ENCODE measurements at places on chromosomes 11 and 22.

DNA sequence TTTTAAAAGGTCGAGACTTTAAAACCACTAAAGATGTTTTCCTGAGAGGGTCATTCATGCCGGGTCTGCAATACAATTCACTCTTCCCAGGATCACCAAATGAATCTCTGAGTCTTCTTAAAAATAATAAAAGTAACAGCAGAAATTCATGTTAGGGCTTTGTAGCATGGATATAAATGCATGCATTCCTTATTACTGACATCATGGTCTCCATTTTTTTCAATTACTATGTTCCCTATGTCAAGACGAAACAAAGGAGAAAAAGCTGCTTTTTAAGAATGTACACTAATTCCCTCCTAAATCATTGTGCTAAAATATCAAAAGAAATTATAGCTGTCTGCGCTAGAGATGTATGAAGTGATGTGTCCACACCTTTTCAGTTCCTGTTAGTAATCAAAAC is 789.9 kb upstream of the LRRC4C start:
- no peak for DNase-seq

GRCh38 chr11:76889411-76889975 is 28.8 kb downstream of the ACER3 start:
- DNase-seq = no peak

GRCh38 chr11:11389238-11389637 is 36.2 kb upstream of the CSNK2A3 start:
- no peak for DNase-seq

DNA sequence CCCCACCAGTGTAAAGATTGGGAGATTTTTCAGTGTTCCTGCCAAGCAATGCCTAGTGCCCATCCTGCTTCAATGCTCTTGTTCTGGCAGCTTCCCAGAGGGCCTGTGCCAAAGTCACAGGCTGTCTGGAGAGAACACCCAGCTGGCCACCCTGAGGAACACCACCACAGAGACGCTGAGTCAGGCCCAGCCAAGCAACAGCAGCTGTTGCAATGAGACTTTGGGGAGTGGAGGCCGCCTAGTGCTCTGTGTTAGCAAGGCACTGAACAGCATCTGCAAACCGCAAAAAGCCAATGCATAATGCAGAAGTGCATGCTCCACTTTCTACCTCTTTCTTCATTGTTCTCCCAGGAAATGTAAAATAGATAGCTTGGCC is 168.1 kb downstream of the NXPE2 start:
- no peak for DNase-seq

GRCh38 chr11:61542024-61542461 is 33.5 kb downstream of the LRRC10B start:
- DNase-seq = no peak

DNA sequence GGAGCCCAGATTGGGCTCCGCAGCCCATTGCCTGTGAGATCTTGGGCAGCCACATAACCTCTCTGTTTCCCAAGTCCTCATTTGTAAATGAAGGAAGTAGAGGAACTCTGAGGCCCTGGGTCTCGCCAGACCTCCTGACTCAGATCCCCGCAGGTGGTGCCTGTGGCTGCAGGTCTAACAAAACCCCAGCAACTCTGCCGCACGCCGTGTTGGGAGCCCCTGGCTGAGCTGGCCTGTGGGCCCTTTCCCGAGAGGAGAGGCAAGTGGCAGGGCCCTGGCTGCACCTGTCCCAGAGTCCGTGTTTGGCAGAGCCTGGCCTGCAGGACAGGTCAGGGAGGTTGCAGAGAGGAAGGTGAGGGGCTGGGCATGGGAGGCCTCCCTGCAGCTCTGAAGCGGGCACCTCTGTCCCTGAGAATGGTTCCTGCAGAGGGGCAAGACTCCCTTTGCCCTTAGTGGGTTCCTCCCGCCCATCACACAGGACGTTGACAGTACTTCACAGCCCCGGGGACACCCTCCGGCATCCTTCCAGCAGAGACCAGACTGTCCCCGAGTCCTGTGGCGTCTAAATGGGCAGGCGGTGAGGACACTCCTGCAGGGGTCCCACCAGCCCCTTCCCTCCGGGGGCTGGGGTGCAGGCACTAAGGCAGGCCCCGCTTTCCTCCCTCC is 67.7 kb downstream of the ARHGAP8 start:
- DNase-seq = no peak

DNA sequence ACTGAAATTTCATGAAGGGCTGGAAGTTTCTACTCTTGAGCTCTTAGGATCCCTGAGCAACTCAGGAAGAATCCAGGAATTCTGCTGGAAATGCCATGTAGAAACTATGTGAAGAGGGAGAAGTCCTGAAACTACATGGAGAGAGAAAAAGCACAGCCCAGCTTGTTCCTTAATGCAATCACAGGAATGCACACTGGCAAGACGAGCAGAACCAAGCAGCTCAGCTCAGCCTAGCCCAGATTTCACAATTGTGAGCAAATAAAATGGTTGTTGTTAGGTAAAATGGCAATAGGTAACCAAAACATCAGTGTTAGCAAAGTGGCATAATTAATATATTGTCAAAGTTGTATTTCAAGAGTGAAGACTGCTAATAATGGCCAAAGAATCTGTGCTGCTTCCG is 28.1 kb downstream of the ZNF214 start:
- no peak for DNase-seq

- DNase-seq = no peak
These were observed 77.6 kb upstream of the ANO3 start for GRCh38 chr11:26254378-26254777.

- peak; percentile 86 for DNase-seq
These were observed 13.5 kb upstream of the DTX4 start for GRCh38 chr11:59158206-59159068.

GRCh38 chr11:118415062-118415738 is 13.8 kb downstream of the ATP5MG start:
- DNase-seq = peak; percentile 76

DNA sequence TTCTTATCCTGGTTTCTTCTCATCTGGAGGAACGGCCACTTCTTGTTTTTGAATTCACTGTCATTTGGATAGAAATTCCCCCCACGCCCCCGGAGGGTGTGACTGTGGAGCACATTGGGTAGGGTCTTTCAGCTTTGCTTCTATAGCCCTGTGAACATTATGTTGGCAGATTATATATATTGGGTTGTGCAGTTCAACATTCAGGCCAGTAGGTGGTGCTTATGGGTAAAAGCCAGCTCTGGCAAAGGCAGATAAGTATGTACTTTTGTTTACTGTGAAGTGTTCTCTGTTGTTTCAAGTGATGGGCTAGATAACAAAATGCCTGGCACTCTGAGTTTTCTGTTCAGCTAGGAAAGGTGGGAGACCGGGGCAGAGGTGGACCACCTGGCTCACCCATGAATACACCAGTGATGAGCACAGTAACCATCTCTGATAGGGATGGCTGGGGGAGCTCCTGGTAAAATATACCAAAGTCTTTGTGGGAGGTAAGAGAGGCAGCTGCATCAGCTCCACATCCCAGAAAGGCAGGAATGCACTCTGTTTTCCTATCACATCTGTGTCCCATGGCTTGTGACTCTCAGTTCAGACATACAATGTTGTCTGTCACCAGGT is 1348.2 kb upstream of the RAG2 start:
- DNase-seq = peak; percentile 77

DNA sequence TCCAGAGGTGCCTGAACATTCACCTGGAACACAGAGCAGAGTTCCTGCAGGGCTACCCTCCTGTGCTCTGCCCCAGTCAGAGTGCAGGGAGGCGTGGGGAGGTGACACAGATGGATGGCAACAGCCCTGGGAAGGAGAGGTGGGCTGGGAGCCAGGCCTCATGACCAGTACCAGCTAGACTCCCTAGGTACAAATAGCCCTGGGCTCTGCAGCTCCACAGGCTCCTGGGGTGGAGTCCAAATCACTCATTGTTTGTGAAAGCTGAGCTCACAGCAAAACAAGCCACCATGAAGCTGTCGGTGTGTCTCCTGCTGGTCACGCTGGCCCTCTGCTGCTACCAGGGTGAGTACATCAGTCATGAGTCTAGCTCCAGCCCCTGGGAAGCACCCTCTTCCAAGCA is at the start of gene SCGB1D2:
TSS of gene SCGB1D2 (plus strand) at position 219 of the 400 bp plus-strand sequence. CDS start at position 288, 69 bp downstream.
- no peak for DNase-seq

GRCh38 chr22:48486134-48486532 is 1341.5 kb downstream of the BRD1 start:
- DNase-seq = no peak

DNA sequence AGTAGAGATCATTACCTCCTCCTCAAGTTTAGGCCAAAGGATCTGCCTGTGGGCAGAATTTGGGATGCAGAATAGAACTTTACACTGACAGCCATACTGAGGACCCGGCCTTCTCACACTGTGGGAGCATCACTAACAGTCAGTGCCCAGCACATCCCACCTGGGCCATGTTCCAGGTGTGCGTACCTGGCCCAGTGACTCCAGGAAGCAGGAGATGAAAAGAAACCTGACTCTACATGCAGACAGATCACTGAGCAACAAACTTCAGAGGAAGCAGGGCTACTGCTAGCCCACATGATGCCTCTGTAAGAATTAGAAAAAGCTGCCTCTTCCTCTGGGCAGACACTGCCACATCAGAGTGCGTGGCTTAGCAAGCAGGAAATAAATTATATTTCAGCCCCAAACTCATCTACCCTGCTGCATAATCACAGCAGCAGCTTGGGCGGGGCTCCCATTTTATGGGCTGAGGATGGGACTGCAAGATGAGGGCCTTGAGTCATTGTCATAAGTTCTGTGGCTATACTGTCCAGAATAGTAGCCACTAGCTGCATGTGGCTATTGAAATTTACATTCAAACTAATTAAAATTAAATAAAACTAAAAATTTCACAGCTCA is 6.0 kb upstream of the LMO2 start:
- no peak for DNase-seq

All from hematopoietic multipotent progenitor cell treated with erythropoietin and hydrocortisone succinate and interleukin-3 and kit ligand, for 6 days (in vitro differentiated cells).